Astrocyte (in vitro differentiated cells and primary cell): ENCODE measurements at places on chromosomes 3 and 15. TPM values are rescaled to one million over a fixed set of nuclear protein-coding genes. Genes with fewer than 3 reads are reported as not detected.

The SLC25A36 gene
- total RNA-seq = 79.3 and 81.0 TPM in 2 replicates

The CALML4 gene
- total RNA-seq = 0.26 and 0.91 TPM in 2 replicates

The SCG5 gene
- 12.1 and 14.7 TPM in 2 replicates for total RNA-seq

GRCh38 chr3:4928277-4928789 lies 50.9 kb upstream of the BHLHE40 start:
- no peak overlapping the region for H3K27ac ChIP-seq
- DNase-seq = no peak
- no peaks in the 10 kb centered on the region for H3K4me1 ChIP-seq
- no peaks in the 10 kb centered on the region for H3K27me3 ChIP-seq

DNA sequence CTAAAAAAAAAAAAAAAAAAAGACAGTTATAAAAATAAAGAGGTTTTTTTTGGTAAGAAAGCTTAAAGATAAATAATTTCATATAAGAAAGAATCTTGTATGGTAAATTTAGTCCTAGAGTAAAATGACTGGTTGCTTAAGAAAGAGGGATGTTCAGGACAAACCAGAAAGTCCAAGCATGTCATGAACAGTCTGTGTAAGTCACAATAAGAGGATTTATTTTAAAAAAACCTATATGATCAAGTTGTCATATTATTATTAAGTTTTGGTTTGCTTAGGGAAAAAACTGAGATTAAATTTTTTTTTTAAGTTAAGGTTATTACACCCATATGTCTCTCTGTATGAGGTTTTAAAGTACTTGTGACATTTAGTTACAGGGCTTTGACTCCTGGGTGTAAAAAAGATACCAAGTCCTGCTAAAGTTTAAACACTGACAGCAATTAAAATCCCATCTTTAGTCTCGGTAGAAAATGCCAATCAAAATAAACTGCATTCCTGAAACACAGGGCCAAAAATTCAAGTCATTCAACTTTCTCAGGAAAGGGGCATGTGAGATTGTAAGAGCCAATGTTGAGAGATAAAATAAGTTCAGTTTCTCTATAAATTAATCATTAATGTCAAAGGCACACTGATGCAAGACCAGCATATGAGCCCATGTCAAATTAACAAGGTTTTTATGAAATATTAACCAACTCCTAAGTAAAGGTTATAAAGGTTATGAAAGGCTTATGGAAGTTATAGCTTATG lies 8.5 kb upstream of the BDH1 start:
- peak; percentile 2 for DNase-seq
- no peak overlapping the region for H3K4me3 ChIP-seq
- no peaks in the 10 kb centered on the region for H3K4me1 ChIP-seq
- no peaks in the 10 kb centered on the region for H3K27me3 ChIP-seq
- no peak overlapping the region for H3K27ac ChIP-seq

GRCh38 chr3:22907796-22908195 lies 295.3 kb upstream of the UBE2E2 start:
- no peaks in the 10 kb centered on the region for H3K27me3 ChIP-seq
- peak; percentile 21 for DNase-seq
- H3K27ac ChIP-seq = no peak overlapping the region
- no peaks in the 10 kb centered on the region for H3K36me3 ChIP-seq

GRCh38 chr3:14439501-14440167 lies 37.2 kb downstream of the SLC6A6 start:
- no peaks in the 10 kb centered on the region for H3K36me3 ChIP-seq
- no peaks in the 10 kb centered on the region for H3K27me3 ChIP-seq
- DNase-seq = no peak
- H3K27ac ChIP-seq = no peak overlapping the region

- H3K4me3 ChIP-seq = no peak overlapping the region
- H3K36me3 ChIP-seq = no peaks in the 10 kb centered on the region
- no peak overlapping the region for H3K27ac ChIP-seq
- H3K4me1 ChIP-seq = peaks cover 3% of the 10 kb centered on the region
- no peak for DNase-seq
- peaks cover 20% of the 10 kb centered on the region for H3K27me3 ChIP-seq
These were observed 26.8 kb downstream of the ACAN start for GRCh38 chr15:88830016-88830415.

DNA sequence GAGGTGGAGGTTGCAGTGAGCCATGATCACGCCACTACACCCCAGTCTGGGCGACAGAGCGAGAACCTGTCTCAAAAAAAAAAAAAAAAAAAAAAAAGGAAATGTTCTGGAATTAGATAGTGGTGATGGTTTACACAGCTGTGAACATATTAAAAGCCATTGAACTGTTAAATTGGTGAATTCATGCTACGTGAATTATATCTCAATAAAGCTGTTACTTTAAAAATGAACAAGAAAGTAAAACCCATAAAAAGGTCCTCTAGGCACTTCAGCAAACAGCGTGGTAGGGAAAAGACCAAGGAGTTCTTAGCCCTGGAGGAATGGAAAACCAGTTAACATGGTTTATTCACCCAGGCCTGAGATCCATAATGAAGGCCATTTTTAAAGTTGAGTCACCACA lies 180.1 kb downstream of the ATG7 start:
- no peaks in the 10 kb centered on the region for H3K36me3 ChIP-seq
- no peak overlapping the region for H3K4me3 ChIP-seq
- H3K4me1 ChIP-seq = peaks cover 30% of the 10 kb centered on the region
